SK-N-MC (cell line): ENCODE measurements at places on chromosomes 5 and 9.

GRCh38 chr9:4228606-4229005 is 71.3 kb downstream of the GLIS3 start:
- no peak for DNase-seq

DNA sequence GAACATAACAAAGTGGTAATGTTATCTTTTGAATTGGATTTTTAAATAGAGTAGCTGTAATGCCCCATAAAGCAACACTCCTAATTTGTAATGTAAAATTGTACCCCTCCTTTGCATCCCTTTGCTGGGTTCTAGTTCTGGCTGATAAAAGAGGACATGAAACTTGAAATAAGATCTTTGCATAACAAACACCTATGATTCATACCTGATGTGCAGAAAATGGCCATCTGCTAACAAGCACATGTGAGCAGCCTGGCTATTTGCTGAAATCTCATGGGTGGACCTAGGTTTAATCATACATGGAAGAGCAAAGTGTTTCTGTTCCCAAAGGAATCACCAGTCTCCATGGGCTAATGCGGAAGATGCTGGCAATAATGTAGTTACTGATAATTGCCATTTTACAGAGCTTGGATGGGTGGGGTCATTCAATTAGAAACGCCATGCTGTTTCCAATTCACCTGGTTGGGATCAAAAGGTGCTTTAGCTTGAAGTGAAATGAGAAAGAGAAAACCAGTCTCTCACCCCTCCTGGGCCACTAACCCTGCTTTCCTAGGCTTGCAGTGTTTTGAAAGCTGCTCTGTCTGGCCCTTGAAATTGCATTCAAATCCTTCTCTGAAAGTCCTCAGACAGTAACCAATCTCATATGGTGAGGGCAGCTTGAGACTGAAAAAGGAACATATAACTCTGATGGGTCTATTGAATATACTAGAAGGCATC is 585.1 kb downstream of the TLE4 start:
- no peak for DNase-seq

DNA sequence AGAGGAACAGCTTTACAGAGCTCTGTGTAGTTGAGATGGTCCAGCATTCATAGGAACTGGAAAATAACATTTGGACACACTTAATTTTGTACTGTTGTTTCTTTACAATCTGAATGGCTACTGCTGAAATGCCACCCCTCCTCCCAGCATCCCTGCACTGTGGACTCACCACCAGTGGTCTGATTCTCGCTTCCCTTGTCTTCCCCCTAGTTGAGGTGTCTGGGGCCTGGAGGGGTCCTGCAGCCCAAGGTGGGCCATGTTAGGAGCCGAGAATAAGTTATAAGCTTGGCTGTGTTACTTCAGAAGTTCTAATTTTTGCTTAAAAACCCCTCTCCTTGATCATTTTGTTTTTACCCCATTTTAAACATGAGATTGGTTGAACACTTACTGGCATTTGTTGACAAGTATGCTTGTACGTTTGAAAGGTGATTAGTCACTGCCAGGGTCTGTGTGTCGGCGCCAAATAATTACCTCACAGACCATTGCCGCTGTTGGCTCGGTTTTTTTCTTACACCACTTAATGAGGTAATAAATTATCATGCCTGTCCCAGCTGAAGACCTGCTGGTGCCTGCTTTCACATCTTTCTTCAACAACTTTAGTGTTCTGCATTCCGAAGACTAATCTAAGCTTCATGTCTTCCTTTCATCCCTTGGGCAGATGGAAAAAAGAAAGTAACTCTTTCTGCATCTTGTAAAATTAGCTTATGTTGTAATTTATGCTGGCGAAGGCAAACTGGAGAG is 65.8 kb downstream of the MCCC2 start:
- DNase-seq = peak; percentile 18

- no peak for DNase-seq
Measured at GRCh38 chr9:125428060-125428901, 166.7 kb downstream of the GAPVD1 start.
